Head of caudate nucleus (tissue), 42 donors: ENCODE measurements at places on chromosomes 3 and 15.

DNA sequence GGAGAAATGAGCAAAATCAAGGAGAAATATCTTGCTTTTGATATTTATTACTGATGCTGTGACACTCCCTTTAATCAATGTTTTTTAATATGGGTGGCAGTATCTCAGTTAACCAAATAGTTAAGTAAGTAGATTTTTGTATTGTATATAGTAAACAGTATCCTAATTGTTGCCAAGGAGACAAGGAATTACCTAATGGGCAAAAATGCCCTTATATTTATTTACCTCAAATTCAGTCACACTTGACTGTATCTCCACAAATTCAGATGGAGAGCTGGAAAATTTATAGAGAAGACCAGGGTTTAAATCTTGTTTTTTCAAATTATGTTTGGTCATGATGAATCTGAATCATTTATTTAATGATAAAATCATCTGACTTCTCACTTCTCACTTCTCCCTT, 3.6 kb upstream of the CHD2 start:
- DNase-seq, result no peak

GRCh38 chr3:21859124-21860081, 108.4 kb upstream of the ZNF385D start:
- DNase-seq, result no peak

DNA sequence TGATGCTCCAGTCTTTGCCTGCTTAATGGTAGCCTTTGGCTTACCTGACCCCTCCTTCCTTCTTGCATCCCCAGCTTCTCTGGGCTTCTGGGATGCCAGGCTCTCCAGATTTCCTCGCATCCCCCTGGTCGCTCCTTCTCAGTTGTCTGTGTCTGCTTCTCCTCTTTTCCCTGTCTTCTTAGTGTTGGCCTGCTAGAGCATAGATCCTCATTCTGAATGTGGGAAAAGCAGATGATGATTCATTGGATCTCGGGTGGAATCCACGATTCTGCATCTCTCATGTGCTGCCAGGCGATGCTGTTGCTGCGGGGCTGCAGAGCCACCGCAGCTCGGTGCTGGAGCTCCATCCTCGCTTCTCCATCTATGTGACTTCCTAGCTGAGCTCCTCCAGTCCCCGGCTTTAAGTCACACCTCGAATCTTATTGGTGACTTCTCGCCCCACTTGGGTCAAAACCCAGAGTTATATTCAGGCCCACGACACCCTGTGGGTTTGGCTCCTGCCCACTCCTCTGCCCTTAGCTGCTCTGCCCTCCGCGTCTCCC, 47.4 kb downstream of the CGNL1 start:
- no peak for DNase-seq

GRCh38 chr3:183650554-183650953, 15.1 kb downstream of the KLHL24 start:
- DNase-seq, result no peak

GRCh38 chr3:134685929-134686802, 35.3 kb upstream of the KY start:
- DNase-seq, result no peak

GRCh38 chr3:98512576-98512975, 10.1 kb downstream of the CLDND1 start:
- DNase-seq, result no peak

DNA sequence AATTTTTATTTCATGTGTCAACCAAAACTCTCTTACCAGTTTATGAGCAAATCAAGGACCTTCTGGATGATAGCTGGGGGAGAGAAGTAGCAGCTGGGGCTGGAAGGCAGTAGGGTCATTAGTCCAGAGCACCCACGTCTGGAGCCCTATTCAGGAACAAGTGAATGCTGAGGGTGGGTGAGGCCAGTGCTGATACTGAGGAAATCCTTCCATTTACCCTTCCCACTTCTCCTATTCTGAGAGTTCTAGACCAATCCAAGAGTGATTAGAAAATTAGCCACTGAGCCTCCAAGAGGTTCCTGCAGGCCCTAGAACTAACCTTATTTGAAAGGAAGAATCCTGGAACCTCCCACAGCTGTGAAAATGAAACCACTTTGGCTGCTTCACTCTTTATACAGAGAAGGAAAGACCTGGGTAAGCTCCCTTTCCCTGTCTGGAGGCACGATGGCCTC, 46.2 kb upstream of the VILL start:
- no peak for DNase-seq

DNA sequence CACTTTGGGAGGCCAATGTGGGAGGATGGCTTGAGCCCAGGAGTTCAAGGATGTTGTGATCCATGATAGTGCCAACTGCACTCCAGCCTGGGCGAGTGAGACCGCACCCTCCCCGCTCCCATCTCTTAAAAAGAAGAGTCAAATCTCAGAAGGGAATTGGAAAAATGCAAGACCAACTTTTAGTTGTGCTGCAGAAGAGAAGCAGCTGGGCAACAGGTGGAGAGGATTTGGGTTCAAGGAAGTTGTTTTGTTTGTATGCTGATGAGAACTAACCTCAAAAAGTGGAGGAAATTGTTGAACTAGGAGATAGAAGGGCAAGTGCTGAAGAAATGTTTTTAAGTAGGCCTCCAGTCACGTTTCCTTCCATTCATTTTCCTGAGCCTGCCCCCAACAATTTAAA, 12.8 kb upstream of the PDCD7 start:
- no peak for DNase-seq

- no peak for DNase-seq
Measured at GRCh38 chr3:126672741-126673140, 17.8 kb upstream of the TXNRD3 start.

GRCh38 chr3:178646186-178646862, 110.1 kb downstream of the KCNMB2 start:
- no peak for DNase-seq

GRCh38 chr3:98612996-98613517, 19.6 kb upstream of the CPOX start:
- peak; percentile 38 for DNase-seq

GRCh38 chr3:126547721-126548120, 11.0 kb downstream of the C3orf22 start:
- peak; percentile 5 for DNase-seq

- no peak for DNase-seq
Measured at GRCh38 chr3:151918253-151919029, 45.0 kb downstream of the SUCNR1 start.

DNA sequence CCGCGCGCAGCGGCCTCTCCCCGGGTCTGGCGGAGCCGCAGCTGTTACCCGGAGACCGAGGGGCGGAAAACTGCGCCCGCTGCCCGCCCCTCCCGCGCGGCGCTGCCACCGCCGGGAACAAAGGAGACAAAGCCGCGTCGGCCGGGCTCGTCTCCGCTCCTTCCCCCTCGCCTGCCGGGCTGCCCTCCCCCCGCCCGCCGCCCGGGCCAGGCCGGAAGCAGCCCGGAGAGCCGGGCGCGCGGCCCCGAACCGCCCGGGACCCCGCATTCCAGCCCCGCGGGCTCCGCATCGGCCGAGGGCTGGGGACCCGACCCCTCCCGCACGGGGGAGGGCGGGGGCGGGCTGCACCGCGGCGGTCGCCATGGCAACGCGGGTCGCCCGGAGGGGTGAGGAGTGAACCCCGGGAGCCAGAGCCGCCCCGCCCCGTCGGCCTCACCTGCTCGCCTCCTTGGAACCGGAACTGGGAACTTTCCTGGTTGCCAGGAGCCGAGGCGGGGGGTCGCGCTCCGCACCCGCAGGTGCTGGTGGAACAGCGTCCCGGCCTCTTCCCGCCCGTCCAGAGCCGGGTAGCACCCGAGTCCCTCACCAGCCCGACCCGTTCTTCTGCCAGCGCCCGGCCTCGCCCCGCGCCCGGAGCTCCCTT, 448 bp downstream of the PLXNB1 start:
- peak; percentile 83 for DNase-seq

DNA sequence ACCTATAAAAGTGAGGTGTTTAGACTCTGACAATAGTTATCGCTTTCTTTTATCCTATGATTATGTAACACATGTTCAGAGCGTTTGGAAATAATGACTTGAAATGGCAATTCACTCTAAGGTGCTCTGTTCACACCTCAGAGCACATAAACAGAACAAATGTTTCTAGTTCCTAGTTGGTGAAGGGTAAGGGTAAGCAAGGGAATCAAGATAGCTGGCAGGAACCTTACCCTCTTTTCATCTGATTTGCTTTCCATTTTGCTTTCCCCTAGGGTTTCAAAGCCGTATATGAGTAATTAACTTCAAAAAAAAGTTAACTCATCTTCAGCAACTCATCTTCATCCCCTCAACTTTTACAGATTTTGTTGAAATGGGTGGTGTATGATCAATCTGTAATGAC, 2.3 kb upstream of the ATOSA start:
- no peak for DNase-seq

- peak; percentile 88 for DNase-seq
Measured at GRCh38 chr3:122382888-122383666, at the start of gene MIX23. MIX23 (minus strand) TSS chr3:122383231; CDS start chr3:122383224, 7 bp downstream.

GRCh38 chr15:42640109-42640508, 64.7 kb downstream of the STARD9 start:
- DNase-seq, result no peak

DNA sequence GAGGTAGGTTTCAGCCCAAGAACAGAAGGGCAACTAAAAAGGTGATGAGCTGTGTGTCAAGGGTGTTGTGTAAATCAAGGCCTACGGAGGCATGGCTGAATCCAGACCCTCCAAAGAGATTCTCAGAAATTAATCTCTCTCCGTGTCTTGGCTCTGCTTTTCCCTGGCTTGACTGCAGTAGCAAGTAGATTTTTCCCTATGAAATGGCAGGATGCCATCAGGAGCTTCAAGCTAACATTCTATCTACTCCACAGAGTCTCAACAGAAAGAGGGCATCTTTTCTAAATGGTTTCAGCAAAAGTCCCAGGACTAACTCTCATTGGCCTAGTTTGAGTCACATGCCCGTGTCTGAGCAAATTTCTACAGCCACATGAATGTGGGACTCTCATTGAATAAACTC, 58.3 kb downstream of the LSM3 start:
- no peak for DNase-seq

DNA sequence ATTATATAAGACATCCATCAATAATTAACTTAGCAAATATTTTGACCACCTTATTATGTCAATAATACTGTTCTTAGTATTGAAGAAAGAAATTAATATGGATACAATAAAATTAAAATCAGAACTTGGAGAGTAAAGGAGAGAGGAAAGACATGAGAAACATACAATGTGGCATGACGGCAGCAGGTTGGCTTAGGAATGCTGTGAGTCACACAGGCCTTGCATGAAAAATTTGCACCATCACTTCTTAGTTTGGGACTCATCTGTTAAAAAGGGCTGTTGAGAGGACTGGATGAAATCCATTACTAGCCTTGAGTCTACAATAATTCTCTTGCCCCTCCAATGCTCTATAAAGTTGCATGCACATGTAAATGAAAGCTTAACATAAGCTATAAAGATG, 880.8 kb downstream of the ROBO1 start:
- DNase-seq, result no peak

- DNase-seq, result no peak
Measured at GRCh38 chr3:123688241-123688747, 103.4 kb upstream of the HACD2 start.

DNA sequence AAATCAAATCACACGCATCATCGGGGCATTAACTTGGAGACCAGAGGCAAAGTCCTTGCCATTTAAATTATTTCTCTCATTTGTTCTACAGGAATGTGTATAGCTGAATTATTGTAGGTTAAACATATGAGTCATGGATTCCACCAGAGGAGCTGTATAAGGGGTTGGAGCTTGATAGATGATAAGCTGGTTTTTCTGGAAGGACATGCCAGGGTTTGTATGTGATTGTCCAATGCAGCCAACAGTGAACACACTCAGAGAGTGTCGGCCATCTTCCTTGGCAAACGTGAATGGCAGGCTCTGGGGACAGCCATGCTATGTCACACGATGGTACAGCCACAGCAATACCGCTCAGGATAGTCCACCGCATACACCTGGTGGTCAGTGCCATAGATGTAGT, 25.1 kb downstream of the SSUH2 start:
- DNase-seq, result no peak

DNA sequence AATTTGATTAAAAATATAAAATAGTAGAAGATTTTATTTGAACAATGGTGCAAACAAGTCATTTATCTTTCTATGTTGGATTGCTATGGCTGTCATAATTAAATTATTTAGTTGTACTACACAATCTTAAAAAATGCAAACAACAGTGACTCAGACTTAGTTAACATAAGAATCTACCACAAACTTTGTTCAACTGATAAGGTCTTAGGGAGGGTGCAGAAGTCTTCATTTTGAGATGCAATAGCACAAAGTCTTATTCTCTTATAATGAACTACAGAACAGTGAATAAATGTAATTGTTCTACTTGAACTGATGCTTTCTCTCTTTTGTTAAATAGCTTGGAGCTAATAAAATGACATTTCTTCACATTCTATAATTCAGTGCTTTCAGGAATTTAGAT, 482.8 kb upstream of the NAALADL2 start:
- DNase-seq, result no peak

DNA sequence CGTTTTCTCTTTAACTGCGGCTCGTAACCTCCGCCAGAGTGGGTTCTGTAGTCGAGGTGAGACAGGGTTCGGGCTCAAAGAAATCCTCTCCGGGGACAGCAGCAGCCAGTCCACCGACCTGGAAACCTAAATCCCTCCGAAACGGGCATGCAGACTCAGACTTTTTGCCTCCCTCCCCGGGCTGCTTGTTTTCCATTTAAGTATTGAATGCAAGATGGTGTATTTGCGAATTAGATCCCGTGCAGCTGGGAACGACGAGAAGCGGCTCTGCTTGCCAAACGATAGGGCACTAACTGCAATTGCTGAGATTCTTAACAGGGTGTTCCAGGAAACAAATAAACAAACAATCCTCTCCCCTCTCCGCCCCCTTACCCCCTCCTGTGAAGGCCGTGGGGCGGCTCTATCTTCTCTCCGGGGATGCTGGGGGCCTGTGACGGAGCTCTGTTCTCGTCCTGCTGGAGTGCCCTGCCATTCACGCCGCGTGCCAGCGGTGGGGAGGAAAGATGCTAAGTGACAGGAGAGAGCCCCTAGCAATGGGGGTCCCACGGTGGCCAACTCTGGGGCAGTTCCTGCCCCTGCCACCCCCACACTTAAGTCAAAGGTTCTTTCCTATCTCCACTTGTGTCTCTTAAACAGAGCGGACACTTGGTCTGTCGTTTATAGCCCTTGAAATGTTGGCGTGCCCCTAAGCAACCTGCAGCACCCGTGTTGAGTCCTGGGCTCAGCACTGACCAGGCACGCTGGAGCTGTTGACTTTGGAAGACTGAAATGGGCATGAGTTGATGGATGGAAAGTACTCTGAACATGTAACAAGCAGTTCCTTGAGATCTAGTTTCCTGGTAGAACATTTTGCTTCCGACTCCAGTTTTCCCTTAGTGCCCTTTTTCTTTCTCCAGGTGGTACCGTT, 1.3 kb upstream of the ETV5 start:
- peak; percentile 25 for DNase-seq
